Stimulated activated CD8-positive, alpha-beta memory T cell treated with anti-CD3 and anti-CD28 coated beads, Interleukin-15, amount 100 ng/mL, for 24 hours (primary cell): ENCODE measurements at places on chromosomes 12 and 14.

DNA sequence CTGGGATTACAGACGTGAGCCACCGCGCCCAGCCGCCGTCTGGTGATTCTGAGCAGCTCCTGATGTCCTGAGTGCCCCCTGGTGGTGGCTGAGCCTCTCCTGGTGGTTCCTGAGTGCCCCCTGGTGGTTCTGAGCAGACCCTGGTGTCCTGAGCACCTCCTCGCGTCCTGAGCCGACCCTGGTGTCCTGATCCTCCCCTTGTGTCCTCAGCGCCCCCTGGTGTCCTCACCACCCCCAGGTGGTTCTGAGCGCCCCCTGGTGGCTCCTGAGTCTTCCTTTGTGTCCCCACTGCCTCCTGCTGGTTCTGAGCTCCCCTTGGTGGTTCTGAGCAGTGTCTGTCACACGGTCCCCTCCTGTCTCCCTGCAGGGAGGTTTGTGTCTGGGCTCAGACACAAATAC is 1304.9 kb downstream of the TMEM121 start:
- peak; percentile 11 for DNase-seq

- no peak for DNase-seq
Observed at GRCh38 chr12:66746489-66747201, 67.8 kb upstream of the GRIP1 start.

DNA sequence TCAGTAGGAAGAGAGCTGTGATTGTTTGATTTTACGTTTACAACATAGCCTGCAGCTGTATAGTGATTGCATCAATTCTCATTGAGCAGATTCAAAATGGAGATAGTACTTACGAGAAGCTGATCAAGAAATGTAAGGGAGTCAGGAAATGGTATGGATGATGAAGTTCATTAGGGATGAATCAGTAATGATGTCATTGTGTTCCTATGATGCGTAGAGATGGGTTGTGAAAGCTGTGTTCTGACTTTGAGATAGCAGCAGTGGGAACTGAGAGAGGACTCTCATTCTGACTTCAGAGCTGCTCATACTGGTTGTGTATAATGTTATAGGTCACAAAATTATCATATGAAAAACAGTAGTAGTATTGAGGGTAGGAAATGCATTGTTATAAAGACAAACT is 44.0 kb downstream of the TTLL5 start:
- no peak for DNase-seq

DNA sequence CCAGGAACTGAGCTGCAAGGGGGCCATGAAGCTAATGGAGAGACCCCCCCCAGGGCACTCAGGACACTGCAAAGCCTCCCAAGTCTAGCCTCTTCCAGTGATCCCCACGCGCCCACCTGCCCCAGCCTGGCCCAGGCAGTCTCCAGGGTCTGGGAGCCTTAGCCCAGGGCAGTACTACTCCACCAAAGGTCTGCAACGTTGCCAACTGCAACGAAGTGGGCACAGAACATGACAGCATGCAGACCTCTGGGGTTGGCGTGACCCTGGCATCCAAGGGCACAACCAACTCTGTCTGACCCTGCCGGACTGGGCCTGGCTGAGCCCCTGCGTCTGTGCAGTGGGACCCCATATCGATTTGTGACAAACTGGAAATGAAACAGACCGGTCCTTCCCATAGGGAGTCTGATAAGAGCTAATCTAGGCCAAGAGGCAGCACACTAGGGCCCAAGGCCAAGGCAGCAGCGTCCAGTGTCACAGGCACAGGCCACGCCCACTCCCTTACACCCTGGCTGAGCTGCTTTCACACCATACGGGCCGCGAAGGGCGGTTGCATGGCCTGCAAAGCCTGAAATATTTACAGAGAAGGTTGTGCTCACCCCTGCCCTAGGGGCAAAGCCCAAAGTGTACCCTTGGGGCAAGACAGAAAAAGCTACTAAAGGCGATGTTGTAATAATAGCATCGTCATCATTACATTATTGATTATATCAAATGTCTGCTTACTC is 76.7 kb downstream of the NCOR2 start:
- DNase-seq: no peak

GRCh38 chr14:103188810-103189480 is 65.7 kb downstream of the TNFAIP2 start:
- DNase-seq: no peak

- DNase-seq: peak; percentile 80
Observed at GRCh38 chr12:52884526-52885293, 20.2 kb downstream of the KRT8 start.

DNA sequence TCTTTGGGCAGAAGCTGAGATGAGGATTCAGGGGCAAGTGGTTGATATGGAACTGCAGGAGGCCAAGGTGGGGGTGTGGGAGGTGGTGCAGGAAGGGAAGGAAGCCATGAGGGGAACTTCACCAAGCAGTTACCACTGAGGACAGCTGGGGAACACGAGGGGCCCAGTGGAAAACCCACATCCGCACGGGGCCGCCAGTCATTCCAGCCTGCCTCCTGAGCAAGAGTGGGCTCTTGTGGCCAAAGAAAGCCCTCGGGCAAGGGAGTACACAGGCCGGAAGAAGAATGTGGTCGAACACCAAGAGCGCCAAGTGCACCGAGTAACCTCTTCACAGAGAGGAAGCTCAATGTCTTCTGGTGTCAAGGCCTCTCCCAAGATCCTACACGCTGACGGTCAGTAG is 252.2 kb upstream of the FOXN3 start:
- DNase-seq: no peak

DNA sequence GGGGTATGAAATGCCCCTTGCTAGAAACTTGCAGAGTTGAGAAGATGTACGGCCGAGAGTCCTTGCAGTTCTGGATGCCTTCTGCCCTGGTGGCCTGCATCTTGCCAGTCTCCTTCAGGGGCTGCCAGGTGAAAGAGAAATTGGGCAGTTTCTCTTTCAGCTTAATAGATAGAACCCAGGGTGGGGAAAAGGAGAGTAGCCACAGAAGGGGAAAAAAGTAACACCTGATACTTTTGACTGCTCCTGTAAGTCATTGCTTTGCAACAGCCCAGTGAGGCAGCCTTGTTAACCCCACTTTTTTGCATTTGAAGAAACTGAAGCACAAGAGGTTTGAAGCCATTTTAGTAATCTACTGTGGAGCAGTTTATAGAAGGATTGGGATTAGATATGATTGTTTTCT is 27.6 kb downstream of the TDP1 start:
- DNase-seq: no peak

- no peak for DNase-seq
Observed at GRCh38 chr12:67039995-67040860, 228.9 kb upstream of the CAND1 start.

DNA sequence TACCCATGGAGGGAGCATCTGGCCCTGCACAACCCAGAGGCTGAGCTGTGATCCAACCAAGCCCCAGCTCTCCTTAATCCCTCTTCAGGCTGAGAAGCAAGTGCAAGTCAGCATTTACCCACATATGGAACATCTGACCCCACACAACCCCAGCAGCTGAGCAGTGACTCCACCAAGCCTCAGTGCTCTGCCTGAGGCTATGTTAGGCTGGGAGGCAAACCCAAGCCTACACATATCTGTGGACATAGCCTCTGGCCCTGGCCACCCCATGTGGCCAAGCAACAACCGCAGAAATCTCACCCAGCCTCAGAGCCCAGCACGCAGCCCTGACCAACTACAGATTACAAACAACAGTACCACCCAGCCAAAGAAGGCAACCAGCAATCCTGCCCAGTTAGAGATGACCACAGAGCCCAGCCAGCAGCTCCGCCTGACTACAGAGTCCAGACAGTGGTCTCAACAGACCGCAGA is 142.8 kb downstream of the NUAK1 start:
- no peak for DNase-seq

DNA sequence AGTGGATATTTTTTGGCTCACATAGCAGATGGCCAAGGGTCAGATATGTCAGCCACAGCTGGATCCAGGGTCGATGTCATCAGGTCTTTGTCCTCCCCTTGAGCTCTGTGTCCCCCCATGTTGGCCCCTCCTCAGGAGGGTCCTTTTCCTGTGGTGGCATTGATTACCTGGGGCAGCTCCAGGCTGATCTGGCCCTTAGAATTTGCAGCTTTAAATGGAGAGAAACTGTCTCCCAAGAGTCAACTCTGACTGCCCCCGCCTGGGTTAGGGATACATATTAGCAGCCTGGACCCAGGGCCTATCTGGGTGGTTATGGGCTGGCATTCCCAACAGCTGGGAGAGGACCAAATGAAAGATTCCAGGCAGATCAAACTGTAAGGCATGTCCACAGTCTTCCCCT is 330.5 kb downstream of the RGS6 start:
- DNase-seq: no peak

GRCh38 chr14:99188731-99189191 is 83.2 kb downstream of the BCL11B start:
- no peak for DNase-seq

- no peak for DNase-seq
Observed at GRCh38 chr12:74685385-74685784, 147.8 kb downstream of the ATXN7L3B start.

DNA sequence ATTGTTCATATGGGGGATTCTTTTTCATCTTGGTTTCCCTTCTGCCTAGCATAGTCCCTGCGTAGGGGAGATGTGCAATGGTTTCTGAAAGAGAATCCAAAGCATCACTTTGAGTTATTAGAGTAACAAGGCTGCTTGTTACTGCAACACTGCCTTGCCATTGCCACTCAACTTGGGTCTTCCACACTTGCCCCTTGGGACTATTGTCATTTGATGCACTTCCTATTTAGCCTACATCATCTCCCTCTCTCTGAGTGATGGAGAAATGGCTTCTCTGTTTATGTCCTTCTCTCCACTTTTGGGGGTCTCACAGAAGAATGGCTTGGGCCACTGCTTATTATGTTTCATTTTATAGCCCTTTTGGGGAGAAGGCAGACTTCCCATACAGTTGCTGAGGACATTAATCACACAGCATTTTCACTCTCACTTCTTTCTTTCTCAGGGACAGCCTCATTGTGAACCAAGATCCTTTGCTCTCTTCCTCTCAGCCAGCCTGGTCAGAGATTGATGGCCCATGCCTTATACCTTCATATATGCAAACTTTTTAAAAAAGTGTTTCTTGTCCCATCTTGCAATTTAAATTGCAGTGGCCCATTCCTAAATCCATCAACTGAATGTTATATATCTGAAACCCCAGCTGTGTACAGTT is 50.8 kb upstream of the POC1B start:
- DNase-seq: no peak

DNA sequence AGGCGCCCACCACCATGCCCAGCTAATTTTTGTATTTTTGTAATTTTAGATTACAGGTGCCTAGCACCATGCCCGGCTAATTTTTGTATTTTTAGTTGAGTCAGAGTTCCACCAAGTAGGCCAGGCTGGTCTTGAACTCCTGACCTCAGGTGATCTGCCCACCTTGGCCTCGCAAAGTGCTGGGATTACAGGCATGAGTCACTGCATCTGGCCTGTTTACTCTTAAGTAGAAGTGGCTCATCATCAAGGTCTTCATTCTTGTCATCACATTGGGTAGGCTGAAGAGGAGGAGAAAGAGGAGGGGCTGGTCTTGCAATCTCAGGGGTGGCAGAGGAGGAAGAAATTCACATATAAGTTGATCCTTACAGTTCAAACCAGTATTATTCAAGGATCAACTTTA is 152.4 kb upstream of the ATP2B1 start:
- DNase-seq: no peak

- DNase-seq: no peak
Observed at GRCh38 chr12:11723993-11724392, 74.5 kb downstream of the ETV6 start.

DNA sequence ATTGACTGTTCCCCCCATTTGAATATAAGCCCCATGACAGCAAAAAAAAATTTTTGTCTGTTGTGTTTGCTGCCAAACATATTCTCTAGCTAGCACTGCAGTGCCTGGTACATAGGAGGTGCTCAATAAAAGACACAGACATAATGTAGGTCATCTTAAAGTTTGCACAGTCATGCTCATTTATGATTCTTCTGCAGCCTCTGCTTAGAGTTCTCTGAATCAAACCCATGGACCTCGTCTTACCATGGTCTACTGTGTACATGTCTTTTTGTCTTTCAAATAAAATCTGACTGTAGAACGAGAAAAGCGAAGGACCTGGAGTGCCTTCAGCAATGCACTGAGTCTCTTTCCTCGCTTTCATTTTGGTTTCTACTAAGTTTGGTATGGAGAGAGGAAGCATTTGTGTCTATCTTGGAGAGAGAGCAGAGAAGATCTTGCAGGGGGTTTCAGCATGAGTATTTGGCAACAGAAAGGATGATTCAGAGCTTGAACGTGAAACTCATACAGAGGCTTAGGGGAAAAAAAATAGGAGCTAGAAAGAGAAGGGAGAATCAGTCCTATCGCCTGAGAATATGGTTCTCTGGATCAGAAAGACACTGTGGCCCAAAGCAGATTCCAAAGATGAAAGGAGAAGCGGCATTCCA is 38.8 kb upstream of the TMCC3 start:
- no peak for DNase-seq

- DNase-seq: no peak
Observed at GRCh38 chr12:132253698-132254480, 75.5 kb downstream of the GALNT9 start.

DNA sequence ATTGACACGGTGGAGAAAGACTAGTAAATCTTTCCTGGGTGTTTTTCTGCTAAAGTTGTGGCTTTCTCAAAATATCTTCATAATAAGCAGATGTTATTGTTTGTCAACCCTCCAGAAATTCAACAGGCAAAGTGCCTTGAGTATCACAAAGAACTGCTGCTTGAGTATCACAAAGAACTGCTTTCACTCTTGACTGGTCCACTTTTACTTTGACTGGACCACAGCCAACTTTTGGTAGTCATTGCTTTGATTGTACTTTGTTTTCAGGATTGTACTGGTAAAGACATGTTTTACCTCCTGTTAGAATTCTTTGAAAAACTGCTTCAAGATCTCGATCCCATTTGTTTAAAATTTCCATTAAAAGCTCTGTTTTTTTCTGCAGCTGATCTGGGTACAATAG is 62.6 kb downstream of the PDZRN4 start:
- DNase-seq: no peak

GRCh38 chr14:63761351-63762117 is 33.7 kb upstream of the SGPP1 start:
- no peak for DNase-seq

DNA sequence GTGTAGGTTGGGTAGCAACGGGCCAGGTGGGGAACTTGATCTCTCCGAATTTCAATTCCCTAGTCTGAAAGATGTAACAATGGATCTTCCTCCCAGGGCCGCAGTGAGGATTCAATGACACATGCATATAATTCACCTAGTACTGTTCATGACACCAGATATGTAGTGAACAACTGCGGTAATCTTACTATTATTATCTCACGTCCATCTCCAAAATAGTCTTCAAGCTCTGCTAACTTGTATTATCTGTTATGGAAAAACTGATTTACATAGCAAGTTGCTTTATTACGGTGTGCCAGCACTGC is 26.4 kb downstream of the MOK start:
- DNase-seq: no peak

- no peak for DNase-seq
Observed at GRCh38 chr12:3315201-3315661, 175.8 kb upstream of the PRMT8 start.

DNA sequence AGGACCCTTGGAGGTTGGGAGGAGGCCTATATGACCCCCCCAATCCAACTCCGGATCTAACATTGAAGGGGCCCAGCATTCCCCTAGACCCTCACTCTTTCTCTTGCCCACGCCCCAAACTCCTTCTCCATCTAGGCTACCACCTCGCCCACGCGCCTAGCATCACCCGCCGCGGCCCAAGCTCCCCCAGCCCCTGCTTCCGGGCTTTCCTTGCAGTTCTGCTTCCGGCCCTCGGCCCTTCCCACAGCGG is 445 bp downstream of the CERS5 start:
- peak; percentile 24 for DNase-seq
